ENCODE measurements at places on chromosomes 5 and 9.

DNA sequence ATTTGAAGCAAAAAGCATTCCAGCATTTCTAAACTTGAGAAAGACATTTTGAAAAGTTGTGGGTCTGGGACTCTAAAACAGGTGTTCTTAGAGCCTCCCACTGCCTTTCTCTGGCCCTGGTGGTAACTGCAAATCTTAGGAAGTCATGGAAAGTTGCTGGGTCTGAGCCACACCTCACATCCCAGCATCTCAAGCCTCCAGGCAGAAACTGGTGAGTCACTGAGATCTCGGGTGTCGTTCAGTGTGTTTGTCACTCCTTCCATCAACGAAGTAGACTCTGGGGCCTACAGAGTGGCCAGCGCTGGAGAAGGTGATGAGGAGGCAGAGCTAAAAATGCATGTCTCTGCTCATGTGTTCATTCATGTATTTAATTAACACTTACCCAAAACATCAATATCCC lies 59.6 kb upstream of the C5orf58 start:
- DNase-seq: no peak

DNA sequence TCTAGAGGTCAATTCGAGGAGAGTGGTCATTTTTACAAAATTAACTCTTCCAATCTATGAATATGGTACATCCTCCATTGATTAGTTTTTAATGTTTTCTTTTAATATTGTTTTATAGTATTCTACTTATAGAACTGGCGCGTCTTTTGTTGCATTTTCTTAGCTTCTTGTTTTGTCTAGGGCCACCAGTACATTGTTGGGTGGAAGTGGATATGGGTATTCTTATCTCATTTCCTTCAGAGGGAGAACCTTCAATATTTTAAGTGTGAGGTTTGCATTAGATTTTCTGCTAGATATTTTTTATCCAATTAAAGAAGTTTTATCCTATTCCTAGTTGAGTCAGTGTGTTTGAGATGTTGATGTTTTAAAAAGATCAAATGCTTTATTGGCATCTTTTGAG lies 69.8 kb downstream of the RPS23 start:
- DNase-seq: no peak

GRCh38 chr9:123299558-123300126 lies 31.3 kb upstream of the STRBP start:
- DNase-seq: peak; percentile 54

GRCh38 chr9:129726322-129727160 lies 26.3 kb downstream of the PTGES start:
- DNase-seq: peak; percentile 93
